ENCODE measurements at places on chromosomes 3 and 15.

GRCh38 chr15:83565553-83566159 is 88.3 kb upstream of the ADAMTSL3 start:
- DNase-seq, result no peak

DNA sequence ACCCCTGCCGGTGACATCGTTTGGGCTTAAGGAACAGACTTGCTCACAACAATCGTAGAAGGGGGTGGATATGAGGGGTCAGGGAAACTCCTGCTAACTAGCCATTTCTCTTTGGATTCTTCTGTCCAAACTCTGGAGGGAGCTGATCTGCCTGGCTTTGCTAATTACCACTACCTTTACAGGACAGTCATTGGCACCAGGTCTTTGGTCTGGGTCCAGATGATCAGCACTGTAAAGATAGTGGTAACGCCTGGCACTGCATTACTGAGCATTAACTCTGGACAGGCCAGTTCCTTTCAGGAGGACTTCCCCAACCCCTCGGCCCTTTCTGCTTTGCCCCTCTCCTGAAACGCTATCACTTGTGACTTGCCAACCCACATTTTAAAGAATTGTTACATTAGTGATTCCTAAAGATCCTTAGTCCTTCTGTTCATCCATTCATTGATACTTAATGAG is 788 bp downstream of the UQCC5 start:
- DNase-seq, result no peak

DNA sequence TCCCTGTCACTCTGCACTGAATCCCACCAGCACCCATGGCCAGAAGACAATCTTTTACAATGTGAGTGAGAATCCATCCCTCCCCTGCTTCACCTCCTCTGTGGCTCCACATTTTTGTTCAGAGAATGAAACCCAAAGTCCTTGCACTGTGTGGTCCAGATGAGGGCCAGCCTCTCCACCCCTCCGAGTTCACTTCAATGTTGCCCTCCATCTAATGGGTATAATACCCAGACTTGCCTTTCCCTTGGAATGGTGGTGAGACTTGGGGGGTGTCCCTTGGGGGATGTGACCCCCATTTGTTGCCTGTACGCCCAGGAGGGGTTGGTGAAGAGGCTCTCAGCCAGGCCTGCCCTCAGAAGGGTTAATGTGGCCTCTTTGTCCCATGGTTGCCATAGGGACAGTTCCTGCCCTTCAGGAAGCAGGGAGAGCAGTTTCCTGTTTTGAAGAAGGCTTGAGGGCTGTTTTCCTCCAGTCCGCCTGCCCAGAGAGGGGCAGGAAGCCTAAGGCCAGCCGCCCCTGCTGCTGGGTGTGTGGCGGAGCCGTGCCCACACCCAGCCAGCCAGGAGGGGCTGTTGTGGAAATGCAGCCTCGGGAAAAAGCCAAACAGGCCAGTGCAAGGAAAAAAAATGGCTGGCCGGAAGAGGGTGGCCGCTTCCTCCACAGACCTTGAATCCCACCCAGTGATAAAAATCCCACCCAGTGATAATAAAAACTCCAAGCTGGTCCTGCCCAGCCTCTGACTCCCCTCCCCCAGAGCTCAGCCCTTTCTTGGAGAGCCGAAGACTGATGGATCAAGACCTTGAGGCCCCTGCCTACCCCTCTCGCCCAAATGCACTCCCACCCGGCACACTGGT is 14.6 kb upstream of the FGD5 start:
- DNase-seq, result peak; percentile 85

- DNase-seq, result no peak
Observed at GRCh38 chr3:176428552-176428951, 768.7 kb downstream of the TBL1XR1 start.

- DNase-seq, result peak; percentile 47
Observed at GRCh38 chr3:126126286-126126685, 42.4 kb upstream of the SLC41A3 start.

DNA sequence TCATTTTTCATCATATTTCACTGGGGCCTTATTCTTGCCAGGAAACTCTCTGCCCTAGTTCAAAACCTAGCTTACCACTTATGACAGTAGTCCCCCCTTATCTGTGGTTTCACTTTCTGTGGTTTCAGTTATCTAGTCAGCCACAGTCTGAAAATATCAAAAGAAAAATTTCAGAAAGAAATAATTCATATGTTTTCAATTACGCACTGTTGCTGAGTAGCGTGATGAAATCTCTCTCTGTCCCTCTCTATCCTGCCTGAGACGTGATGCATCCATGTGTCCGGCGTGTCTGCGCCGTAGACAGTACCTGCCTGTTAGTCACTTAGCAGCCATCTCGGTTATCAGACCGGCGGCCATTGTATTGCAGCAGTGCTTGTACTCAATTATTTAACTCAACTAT is 369.9 kb upstream of the MCTP2 start:
- DNase-seq, result no peak

GRCh38 chr3:69359916-69360315 is 26.0 kb downstream of the FRMD4B start:
- no peak for DNase-seq

DNA sequence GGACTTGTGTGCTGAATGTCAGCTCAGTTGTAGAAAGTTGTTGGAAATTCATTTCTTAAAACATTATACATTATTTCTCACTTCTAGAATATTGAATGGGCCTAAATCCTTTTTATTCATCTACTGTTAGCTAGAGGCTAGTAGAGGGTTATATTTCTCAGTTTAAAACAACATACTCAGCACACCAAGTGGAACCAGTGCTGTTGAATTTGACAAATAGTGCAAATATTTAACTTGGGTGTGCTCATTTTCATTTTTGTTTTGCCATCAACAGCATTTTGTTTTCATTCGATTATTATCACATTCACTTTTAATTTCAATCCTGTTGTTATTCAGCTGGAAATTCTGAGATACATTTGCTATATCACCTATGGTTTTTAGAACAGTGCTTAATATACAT is 269.4 kb upstream of the PEX5L start:
- no peak for DNase-seq

DNA sequence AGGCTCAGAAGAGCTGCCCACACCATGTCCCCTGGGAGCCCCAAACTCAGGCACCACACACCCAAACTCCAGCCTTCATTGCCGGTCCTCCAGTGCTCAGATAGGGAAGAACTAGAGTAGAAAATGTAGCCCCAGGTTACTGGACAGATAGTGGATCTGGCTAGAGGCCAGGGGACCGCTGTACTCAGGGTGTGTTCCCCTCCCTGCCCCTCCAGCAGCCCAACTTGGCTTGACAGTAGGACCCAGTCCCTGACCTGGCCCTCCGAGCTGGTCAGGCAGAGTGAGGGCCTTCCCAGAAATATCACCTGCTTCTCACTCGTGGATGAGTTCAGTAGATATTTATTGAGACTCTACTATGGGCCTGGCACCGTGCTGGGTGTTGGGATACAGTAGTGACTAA is 100.0 kb downstream of the CORO2B start:
- no peak for DNase-seq

DNA sequence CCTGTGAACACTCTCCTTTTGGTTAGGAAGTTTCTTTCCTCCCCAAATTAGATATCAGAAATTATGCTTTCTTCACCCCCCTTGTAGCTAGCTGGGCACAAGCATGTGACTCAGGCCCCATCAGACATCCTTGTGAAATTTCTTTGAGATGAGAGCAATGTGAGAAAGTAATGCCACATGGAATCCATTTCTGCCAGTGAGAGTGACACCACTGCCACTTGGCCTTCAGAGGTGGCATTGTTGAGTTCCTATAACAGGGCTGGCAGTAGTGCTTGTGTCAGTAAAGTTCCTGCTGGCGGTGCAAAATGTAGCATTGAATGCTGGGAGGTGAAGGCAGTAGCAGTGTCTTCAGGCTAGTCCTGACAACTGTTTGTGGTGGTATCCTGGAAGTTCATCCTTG is 80.7 kb upstream of the ZNF280D start:
- no peak for DNase-seq

GRCh38 chr3:127532561-127533203 is 57.9 kb downstream of the TPRA1 start:
- no peak for DNase-seq

DNA sequence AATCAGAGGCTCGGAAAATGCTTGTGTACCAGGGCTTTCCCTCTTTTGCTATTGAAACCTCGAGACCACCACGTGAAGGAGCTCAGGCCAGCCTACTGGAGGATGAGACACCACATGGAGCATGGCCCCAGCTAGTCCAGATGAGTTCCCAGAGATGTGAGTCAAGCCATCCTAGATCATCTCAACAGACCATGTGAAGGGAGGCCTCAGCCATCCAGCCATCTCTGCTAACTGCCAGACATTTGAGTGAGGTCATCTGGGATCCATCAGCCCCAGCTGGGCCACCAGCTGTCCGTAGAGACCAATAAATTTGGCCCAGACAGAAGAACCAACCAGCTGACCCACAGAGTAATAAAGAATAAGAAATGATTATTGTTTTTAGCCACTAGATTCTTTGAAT is 62.8 kb upstream of the PROK2 start:
- no peak for DNase-seq

- DNase-seq, result no peak
Observed at GRCh38 chr3:51063053-51063452, 322.0 kb upstream of the MANF start.

- no peak for DNase-seq
Observed at GRCh38 chr3:148433665-148434064, 264.0 kb upstream of the AGTR1 start.

GRCh38 chr3:25292036-25292435 is 136.0 kb upstream of the RARB start:
- DNase-seq, result no peak

DNA sequence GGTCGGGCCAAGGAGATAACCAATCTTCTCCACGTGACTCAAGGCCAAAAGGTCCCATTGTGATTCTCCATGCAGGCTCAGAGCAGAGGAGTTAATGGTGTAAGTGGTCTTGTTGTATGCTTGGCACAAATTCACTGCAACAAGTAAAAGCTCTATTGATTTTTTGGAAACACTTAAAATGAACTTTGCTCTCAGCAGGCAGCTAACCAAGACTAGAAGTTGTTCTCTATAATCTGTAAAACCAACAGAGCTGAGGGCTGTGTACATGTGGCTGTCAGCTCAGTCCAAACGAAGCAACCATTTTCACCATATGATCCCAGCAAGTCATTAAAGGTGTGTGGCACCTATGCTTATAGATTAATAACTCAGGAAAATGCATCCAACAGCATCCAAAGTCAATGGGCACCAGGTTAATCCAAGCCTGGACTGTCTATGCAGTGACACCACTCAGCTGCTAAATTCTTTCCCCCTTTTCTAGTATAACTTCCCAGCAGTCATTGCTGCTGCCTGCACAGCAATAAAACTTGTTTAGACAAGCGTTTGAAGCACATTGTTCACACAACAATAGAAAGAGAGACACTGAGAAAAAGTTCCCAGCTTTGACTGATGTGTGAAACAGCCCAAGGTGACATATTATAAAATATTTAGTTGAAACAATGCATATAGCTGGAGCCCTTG is 603.8 kb upstream of the ADAMTS9 start:
- DNase-seq, result no peak

GRCh38 chr15:96431786-96432185 is 101.3 kb downstream of the NR2F2 start:
- no peak for DNase-seq

GRCh38 chr3:194779729-194780224 is 94.1 kb downstream of the FAM43A start:
- no peak for DNase-seq

DNA sequence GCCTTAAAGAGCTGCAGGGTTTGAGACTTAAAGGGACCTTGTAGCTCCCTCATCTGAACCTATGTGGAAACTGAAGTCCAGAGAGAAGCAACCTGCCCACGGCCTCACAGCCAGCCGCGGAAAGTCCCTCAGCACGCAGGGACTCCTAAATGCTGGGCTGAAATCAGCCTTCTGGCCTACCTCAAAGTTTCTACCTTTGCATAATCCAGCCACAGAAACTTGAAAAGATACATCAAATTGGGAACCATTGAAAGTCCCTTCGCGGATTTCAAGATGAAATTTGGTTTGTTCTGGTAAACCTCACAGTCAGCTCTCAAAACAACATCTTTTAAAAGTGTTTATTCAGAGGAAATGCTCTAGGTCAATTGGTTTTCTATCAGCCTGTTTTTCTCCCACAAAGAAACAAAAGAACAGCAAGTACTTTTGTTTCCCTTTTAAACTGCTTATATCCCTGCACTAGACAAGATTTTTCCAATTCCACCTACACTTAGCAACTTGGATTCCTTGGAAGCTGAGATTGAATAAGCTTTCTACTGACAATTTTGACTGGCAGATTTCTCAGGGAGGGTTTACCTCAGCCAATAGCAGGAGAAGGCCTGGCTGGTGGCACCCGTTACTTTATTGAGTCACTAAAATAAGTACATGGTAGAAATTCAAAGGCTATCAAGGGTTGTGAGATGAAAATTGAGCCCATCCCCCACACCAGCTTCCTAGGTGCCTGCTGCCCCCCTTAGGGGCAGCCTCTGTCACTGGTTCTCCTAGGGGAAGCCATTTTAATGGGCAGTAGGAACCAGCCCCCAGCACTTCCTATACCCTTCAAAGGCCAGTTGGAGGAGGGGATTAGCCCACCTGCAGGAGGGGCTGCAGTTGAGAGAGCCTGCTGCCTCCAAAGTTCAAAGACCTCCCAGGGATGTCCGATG is 171.2 kb downstream of the ADAMTS17 start:
- DNase-seq, result no peak

DNA sequence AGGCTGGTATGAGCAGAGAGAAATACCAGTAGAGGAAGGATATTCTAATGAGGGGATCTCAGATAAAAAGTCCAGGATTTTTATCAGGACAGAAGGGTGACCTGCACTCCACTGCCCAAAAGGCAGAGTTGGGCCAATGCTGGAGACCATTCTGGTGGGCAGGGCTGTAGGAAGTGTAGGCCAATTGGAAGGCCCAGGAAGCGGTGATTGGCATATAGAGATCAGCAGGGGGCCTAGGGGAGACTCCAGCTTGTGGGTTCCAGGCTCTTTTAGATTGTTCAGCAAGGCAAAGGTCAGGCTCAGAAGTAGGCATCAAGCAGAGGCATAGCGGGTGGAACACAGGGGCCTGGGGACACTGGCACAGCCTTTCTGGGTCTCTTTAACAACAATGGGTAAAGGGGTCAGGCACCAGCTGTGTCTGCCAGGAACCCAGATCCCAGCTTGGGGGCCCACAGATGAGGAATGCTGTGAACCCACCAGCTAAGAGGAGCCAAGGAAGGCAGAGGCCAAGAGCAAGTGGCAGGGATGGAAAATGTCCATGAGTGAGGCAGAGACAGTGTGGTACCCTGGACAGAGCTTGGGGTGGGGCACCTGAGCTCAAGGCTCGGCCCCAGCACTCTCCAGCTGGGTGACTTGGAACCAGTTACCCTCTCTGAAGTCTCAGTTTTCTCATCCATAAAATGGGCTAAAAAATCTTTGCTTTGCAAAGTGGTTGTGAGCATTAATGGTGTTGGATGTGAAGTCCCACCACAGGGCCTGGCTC is 27.0 kb upstream of the RASGRF1 start:
- DNase-seq, result no peak

- DNase-seq, result no peak
Observed at GRCh38 chr3:63048367-63049326, 173.4 kb upstream of the CADPS start.

GRCh38 chr3:172824229-172824628 is 73.7 kb downstream of the ECT2 start:
- no peak for DNase-seq

Measured in spleen (tissue), 13 donors.